ENCODE measurements at places on chromosomes 16 and 17. TPM values are rescaled to one million over a fixed set of nuclear protein-coding genes. Genes with fewer than 3 reads are reported as not detected.

CALB2 gene
- total RNA-seq, result 1.6 TPM

SLC12A3 gene
- total RNA-seq, result not detected

NPIPB13 gene
- total RNA-seq, result 1.1 TPM

SPHK1 gene
- 7.0 TPM for total RNA-seq

KRTAP4-4 gene
- not detected for total RNA-seq

Measured in NCI-H460 (cell line).